ENCODE measurements at places on chromosomes 4 and X.

DNA sequence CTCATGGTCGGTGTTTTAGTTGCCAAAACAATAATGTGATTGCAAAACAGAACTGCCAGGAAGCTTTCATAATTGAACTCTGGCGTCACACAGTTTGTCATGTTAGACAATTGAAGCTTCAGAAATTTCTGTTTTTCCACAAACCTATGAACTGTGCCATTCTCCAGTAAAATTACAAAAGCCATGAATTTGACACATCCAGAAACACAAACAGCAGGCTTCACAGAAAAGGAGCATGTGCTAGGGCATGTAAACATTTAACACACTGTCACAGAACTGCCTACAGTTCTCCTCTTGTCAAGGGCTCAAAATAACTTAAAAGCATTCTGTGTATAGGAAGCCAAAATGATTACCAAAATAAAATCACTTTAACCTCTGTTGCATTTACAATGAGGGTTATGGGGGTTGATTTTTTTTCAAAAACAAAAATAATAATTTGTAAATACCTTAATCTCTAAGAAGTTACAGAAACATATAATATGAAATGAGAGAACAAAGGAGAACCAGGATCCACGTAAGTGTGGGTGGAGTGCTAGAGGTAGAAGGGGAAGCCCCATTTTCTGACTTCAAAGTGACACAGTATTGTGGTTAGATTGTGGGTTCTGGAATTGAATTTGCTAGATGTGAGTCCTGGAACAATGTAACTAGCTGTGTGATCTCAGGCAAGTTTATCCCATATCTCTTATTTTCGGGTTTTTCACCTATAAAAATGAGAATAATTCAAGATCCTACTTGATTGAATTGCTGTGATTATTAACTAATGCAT, 295.0 kb downstream of the CENPC start:
- no peak overlapping the region for H3K27ac ChIP-seq
- no peaks in the 10 kb centered on the region for H3K27me3 ChIP-seq
- H3K36me3 ChIP-seq: no peaks in the 10 kb centered on the region

DNA sequence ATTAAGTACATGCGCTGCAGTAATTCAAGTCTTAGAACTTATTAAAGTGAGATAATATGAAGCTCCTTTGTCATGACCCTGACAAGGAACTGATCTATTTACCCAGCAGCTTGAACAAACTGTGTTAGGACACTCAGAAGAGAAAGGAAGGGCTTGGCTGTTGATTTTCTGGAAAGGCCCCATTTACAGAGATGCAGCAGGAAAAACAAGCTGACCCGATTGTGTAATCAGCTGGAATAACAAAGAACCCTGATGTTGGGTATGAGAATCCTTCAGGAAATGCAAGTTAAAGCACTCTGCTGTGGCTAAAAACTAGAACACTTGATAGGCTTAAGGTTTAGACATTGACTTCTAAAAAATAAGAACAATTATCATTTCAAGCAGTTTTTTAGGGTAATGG, 64.8 kb downstream of the TBC1D9 start:
- H3K4me1 ChIP-seq: no peaks in the 10 kb centered on the region
- no peaks in the 10 kb centered on the region for H3K36me3 ChIP-seq
- H3K4me3 ChIP-seq: no peak overlapping the region

- peaks cover 56% of the 10 kb centered on the region for H3K4me1 ChIP-seq
- DNase-seq: no peak
- peak within 1 kb of the TSS; percentile 88 for H3K4me3 ChIP-seq
- peaks cover 7% of the 10 kb centered on the region for H3K27me3 ChIP-seq
- H3K36me3 ChIP-seq: peaks cover 28% of the 10 kb centered on the region
- peak within 1 kb of the TSS; percentile 95 for H3K27ac ChIP-seq
These were observed at the start of gene ARHGEF6 for GRCh38 chrX:136780763-136781162. TSS of gene ARHGEF6 (minus strand) at chrX:136780932. CDS start at chrX:136780882, 50 bp downstream.

GRCh38 chr4:56434599-56435139, 746 bp downstream of the PPAT start:
- peak overlapping the region; percentile 96 for H3K27ac ChIP-seq
- DNase-seq: no peak
- peak overlapping the region; percentile 94 for H3K4me3 ChIP-seq
- H3K4me1 ChIP-seq: peaks cover 50% of the 10 kb centered on the region
- no peaks in the 10 kb centered on the region for H3K27me3 ChIP-seq

- H3K27ac ChIP-seq: no peak overlapping the region
- H3K27me3 ChIP-seq: no peaks in the 10 kb centered on the region
- H3K4me3 ChIP-seq: no peak overlapping the region
These were observed 65.2 kb upstream of the PHKA2 start for GRCh38 chrX:19049110-19049509.

DNA sequence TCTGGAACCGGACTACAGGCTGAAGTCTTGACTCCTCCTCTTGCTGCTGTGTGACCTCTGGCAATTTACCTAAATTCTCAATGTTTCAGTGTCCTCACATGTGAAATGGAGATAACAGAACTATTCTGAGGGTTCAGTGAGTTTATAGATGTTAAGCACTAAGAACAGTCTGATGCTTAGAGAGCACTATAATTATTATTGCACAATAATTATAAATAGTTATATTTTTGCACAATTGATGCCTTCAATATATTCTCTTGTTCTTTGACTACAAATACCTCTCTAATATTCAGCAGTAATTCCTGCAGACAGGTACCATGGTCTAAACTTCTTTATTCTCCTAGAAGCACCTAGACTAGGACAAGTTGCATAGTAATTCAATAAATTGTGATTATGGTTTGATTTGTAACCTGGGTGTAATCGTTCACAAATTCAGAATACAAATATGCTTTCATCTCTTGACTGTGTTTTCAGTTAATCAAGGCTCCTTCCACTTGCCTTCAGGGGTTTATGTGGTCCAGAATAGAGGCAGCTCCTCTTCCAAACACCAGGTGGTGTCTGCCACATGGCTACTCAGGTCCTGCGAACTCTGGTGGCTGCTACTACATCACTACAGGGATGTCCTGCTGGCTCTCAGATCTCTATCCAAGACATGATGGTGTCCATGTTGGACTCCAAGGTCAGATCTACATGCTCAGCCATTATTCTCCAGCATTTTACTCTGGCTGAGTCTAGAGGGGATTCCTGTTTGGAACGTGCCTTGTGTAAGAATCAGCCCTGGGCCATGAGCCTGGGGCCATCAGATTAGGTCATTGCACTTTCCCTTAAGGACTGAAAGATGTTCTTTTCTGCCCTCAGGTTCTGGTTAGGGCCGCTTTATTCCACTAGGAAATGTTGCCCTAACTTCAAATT, 103.4 kb downstream of the QRFPR start:
- peaks cover 39% of the 10 kb centered on the region for H3K27me3 ChIP-seq
- peaks cover 28% of the 10 kb centered on the region for H3K4me1 ChIP-seq
- no peak for DNase-seq
- H3K4me3 ChIP-seq: no peak overlapping the region
- no peak overlapping the region for H3K27ac ChIP-seq

GRCh38 chr4:10032625-10033024, 11.3 kb upstream of the SLC2A9 start:
- no peak for DNase-seq
- no peak overlapping the region for H3K4me3 ChIP-seq
- H3K27ac ChIP-seq: no peak overlapping the region
- peaks cover 10% of the 10 kb centered on the region for H3K4me1 ChIP-seq

DNA sequence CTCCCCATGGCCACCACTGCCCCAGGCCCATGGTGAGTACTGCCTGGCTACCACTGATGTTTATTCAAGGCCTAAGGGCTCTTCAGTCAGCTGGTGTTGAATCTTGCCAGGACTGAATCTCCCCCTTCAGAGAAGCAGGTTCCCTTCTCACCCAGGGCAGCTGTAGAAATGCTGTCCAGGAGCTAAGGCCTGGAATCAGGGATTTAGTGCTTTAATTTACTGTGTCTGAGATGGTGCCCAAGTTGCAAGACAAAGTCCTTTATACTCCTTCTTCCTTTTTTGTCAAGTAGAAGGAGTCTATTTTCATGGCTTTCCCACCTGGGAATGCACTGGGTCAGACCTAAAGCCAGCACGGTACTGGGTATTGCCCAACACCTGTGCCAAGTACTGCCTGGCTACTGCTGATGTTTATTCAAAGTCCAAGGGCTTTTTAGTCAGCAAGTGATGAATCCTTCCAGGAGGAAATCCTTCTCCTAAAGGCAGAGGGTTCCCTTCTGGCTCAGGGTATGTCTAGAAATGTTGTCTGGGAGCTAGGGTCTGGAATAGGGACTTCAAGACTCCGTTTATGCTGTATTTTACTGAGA, 117.6 kb upstream of the ATOH1 start:
- no peaks in the 10 kb centered on the region for H3K27me3 ChIP-seq
- H3K27ac ChIP-seq: no peak overlapping the region
- H3K4me1 ChIP-seq: no peaks in the 10 kb centered on the region
- no peak overlapping the region for H3K4me3 ChIP-seq
- DNase-seq: no peak

DNA sequence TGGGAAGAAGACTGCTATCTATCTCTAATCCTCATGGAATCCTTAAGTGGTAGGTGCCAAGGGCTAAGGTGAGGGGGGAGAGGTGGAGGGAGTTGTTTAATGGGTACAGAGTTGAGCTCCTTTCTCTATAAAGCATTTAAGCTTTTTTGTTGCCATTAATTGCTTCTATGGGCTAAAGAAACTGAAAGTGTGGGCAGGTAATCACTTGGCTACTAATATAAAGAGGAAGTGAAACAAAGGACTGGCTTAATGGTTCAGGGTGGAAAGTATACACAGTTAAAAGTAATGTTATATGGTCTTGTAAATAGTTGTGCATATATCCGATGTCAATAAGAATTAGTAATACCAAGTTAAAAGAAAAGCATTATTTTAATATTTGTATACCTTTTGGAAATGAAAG, 83.9 kb downstream of the POLA1 start:
- no peak overlapping the region for H3K27ac ChIP-seq
- H3K36me3 ChIP-seq: peaks cover 64% of the 10 kb centered on the region
- no peaks in the 10 kb centered on the region for H3K4me1 ChIP-seq
- peaks cover 4% of the 10 kb centered on the region for H3K27me3 ChIP-seq
- no peak for DNase-seq

- no peak overlapping the region for H3K27ac ChIP-seq
- H3K4me3 ChIP-seq: no peak overlapping the region
- H3K27me3 ChIP-seq: no peaks in the 10 kb centered on the region
- H3K4me1 ChIP-seq: no peaks in the 10 kb centered on the region
- DNase-seq: no peak
- no peaks in the 10 kb centered on the region for H3K36me3 ChIP-seq
These were observed 1598.0 kb upstream of the AGA start for GRCh38 chr4:179040259-179040658.

- H3K27ac ChIP-seq: no peak overlapping the region
- DNase-seq: no peak
- no peaks in the 10 kb centered on the region for H3K4me1 ChIP-seq
- no peak overlapping the region for H3K4me3 ChIP-seq
- no peaks in the 10 kb centered on the region for H3K36me3 ChIP-seq
These were observed 359.0 kb upstream of the MAGEB16 start for GRCh38 chrX:35439034-35439660.

- DNase-seq: no peak
- H3K4me3 ChIP-seq: no peak overlapping the region
- H3K36me3 ChIP-seq: no peaks in the 10 kb centered on the region
- H3K4me1 ChIP-seq: no peaks in the 10 kb centered on the region
- H3K27me3 ChIP-seq: peaks cover 9% of the 10 kb centered on the region
- no peak overlapping the region for H3K27ac ChIP-seq
These were observed 179.7 kb upstream of the CNKSR2 start for GRCh38 chrX:21194526-21194925.

DNA sequence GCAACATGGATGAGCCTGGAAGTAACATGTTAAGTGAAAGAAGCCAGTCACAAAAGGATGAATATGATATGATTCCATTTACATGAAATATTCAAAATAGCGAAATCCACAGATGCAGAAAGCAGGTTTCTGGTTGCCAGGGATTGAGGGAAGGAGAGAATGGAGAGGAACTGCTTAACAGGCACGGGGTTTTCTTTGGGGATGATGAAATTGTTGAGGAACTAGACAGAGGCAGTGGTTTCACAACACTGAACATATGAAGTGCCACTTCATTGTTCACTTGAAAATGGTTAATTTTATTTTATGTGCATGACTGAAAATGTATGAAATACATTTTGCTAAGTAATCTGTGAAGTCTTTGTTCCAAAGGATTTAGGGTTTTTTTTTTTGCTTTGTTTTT, 182.5 kb upstream of the TBL1X start:
- H3K36me3 ChIP-seq: no peaks in the 10 kb centered on the region
- H3K4me1 ChIP-seq: peaks cover 48% of the 10 kb centered on the region
- no peak overlapping the region for H3K4me3 ChIP-seq

GRCh38 chrX:45769761-45770582, 569.3 kb upstream of the DIPK2B start:
- DNase-seq: peak; percentile 69
- H3K27me3 ChIP-seq: peaks cover 48% of the 10 kb centered on the region
- peak overlapping the region; percentile 91 for H3K27ac ChIP-seq
- H3K4me1 ChIP-seq: peaks cover 53% of the 10 kb centered on the region
- peaks cover 84% of the 10 kb centered on the region for H3K36me3 ChIP-seq
- peak overlapping the region; percentile 86 for H3K4me3 ChIP-seq

DNA sequence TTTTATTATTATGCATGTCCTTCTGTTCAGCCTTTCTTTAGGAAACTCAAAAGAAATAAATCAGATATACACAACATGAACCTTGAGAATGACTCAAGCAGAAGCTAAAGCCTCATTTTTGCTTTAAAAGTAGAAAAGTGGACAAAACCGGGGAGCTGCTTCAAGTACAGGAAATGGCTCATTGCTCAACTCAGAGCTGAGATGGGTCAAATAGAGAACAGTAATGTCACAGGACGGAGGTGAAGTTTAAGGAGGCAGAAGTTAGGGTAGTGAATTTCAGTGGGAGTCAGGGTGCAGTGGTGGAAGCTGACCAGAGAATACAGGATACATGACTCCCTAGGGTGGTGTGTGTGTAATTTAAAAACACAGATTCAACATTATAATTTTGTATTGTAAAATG, 22.2 kb downstream of the PHKA2 start:
- no peak overlapping the region for H3K4me3 ChIP-seq
- no peak for DNase-seq
- no peak overlapping the region for H3K27ac ChIP-seq
- peaks cover 15% of the 10 kb centered on the region for H3K4me1 ChIP-seq
- H3K27me3 ChIP-seq: peaks cover 15% of the 10 kb centered on the region

DNA sequence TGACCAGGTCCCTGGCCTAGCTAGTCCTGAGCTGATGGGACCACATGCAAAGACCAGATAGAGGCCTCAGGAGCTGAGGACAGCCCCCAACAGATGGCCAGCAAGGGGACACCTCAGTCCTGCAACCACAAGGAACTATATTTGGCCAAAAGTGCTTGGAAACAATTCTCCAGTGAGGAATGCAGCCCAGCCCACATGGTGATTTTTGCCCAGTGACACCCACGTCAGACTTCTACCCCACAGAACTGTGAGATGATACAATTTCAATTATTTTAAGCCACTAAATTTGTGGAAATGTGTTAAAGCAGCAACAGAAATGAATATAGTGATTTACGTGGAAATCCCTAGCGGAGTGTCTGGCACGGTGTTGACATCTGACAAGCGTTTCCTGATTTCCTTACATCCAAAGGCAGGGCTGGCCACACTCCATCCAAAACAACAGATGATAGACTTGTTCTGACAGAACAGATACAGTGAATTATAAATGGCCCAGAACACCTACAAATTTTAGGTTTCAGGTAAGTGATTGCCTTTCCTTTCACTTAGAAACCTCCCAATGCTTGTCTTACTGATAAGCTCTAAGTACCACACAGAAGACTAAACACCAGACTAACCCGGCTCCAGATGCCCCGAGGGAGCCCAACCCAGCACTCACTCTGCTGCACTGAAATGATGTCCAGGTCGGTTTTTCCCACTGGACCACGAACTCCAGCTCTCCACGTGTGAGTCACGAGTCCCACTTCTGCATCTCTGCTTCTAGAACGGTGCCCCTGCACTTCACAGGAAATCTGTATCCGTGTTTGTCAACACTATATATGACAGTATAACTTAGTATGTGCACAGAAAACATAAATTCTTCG, 5.8 kb downstream of the AFAP1 start:
- DNase-seq: no peak
- no peak overlapping the region for H3K27ac ChIP-seq
- H3K4me3 ChIP-seq: no peak overlapping the region
- peaks cover 36% of the 10 kb centered on the region for H3K4me1 ChIP-seq

Data from activated T-cell treated with anti-CD3 and anti-CD28 coated beads, Interleukin-2, amount 50 U/mL, for 24 hours (primary cell).